ENCODE measurements at places on chromosomes 6 and 20. TPM values are rescaled to one million over a fixed set of nuclear protein-coding genes. Genes with fewer than 3 reads are reported as not detected.

Gene ACTL10
- total RNA-seq: not detected

GRCh38 chr6:130593948-130594347 lies 228.1 kb downstream of the TMEM200A start:
- DNase-seq: no peak

DNA sequence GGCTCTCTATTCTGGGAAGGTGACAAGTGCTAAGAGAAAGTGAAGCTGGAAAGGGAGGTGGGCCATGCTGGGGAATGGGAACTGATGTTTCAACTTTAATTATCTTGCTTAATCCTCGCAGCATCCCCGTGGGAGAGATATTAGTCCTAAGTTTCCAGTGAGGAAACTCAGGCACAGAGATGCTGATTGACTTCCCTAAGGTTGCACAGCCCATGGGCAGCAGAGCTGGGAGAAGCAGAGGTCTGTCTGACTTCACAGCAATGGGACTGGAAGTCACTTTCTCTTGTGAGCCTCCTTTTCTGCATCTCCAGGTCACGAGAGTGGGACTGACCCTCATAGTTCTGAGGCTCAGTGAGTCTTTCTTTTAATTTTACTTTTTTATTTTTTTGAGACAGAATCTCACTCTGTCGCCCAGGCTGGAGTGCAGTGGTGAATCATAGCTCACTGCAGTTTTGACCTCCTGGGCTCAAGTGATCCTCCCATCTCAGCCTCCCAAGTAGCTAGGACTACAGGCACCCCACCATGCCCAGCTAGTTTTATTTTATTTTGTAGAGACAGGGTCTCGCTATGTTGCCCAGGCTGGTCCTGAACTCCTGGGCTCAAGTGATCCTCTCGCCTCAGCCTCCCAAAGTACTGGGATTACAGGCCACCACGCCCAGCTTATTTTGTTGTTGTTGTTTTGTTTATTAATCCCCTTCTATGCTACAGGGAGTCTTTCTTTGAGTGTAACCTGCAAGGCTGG lies 2.6 kb downstream of the RAB44 start:
- no peak for DNase-seq

- DNase-seq: no peak
Observed at GRCh38 chr6:149108038-149108748, 209.3 kb upstream of the TAB2 start.

DNA sequence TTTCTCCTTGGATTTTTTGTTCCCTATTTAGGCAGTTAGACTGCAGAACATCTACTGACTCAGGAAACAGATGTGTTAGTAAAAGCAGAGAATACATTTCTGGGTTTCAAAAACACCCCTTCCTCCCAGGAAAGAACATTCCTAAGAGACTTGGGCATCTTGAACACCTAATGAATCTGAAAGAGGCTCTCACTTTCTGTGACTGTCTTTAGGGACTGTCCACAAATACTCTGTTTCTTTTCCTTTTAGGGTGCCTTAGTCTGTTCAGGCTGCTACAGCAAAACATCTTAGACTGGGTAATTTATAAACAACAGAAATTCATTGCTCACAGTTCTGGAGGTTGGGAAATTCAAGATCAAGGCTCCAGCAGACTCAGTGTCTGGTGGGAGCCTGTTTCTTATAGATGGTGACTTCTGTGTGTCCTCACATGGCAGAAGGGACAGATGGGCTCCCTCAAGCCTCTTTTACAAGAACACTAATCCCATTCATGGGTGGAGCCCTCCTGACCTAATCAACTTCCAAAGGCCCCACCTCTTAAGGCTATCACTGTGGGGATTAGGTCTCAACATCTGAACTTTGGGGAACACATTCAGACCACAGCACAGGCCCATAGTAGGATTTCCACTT lies 19.4 kb upstream of the CCN5 start:
- DNase-seq: no peak

Gene RAD21L1
- total RNA-seq: not detected

DNA sequence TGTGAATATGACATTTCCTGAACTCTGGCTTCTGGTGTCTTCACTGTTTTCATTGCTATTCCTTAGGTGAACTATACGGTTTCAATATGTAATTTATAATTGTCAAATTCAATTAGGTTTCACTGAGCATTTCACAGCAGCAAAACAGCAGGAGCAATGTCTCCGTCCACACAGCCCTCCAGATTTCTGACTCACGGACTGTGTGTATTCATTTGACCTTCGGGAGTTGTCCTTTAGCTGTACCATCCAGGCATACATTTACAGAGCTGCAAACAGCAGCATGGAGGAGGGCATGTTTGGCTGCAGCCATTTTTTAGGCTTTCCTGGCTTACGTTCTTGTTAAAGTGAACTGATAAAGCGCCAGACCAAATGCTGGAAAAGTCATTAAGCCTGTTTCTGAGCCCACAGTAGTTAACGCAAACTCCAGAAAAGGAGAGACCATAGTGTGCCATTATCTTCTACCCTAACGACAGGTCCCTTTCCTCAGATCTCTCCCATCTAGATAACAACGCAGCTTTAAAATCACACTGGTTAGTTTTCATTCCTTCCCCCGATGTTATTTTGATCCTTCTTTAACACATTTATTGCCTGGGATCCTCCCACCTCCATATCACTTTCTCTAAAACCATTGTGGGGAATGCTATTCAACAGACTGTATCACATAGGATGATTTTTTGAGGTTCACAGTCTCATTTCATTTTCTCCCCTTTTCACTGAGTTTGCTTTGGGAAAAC lies 18.3 kb downstream of the FOXC1 start:
- DNase-seq: no peak

- DNase-seq: no peak
Observed at GRCh38 chr20:50628853-50629669, 62.3 kb downstream of the RIPOR3 start.

DNA sequence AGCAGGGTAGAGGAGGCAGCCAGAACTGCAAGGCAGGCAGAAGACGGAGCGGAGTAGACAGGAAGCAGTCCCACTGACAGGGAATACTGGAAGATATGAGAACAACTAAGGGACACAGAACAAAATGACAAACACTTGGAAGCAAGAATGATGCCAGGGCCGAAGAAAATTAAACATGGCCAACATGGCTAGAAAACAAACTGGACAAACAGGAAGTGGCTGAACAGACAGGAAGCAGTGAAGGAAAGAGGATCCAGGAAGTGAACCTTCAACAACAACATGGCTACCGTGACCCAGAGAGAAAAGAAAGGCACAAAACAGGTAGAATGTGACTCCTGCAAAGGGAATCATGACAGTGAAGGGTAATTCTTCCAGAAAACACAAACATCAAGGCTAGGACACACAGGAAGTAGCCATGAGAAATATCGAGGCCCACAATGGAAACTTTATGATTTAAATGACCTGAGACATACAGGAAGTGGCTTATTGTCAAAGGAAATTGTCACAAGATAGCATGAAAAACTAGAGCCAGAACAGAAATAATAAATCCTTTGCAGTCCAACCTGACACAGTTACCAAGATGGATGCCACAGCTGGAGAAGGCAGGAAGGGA lies 9.1 kb downstream of the COL11A2 start:
- DNase-seq: no peak

GRCh38 chr6:2111162-2111677 lies 134.2 kb downstream of the GMDS start:
- DNase-seq: no peak
